ENCODE measurements at places on chromosomes 1 and 21. TPM values are rescaled to one million over a fixed set of nuclear protein-coding genes. Genes with fewer than 3 reads are reported as not detected.

Gene TRAF3IP3
- 217 TPM for total RNA-seq

Gene SIK1
- 5.8 TPM for total RNA-seq

Gene TSACC
- total RNA-seq = not detected

GRCh38 chr1:155300553-155301329 is 497 bp downstream of the PKLR start:
- no peaks in the 10 kb centered on the region for H3K4me1 ChIP-seq
- DNase-seq = no peak
- H3K36me3 ChIP-seq = no peaks in the 10 kb centered on the region
- no peak overlapping the region for H3K27ac ChIP-seq
- H3K4me3 ChIP-seq = no peak overlapping the region

DNA sequence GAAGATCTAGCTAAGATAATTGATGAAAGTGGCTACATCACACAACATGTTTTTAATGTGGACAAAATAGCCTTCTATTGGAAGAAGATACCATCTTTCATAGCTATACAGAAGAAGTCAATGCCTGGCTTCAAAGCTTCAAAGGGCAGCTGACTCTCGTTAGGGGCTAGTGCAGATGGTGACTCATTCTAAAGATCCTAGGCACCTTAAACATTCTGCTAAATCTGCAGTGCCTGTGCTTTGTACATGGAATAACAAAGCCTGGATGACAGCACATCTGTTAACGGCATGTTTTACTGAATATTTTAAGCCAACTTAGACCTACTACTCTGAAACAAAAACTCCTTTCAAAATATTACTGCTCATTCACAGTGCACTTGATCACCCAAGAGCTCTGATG is 65.6 kb upstream of the USP24 start:
- H3K27me3 ChIP-seq = peaks cover 1% of the 10 kb centered on the region
- no peak overlapping the region for H3K4me3 ChIP-seq
- H3K27ac ChIP-seq = no peak overlapping the region
- H3K36me3 ChIP-seq = no peaks in the 10 kb centered on the region

DNA sequence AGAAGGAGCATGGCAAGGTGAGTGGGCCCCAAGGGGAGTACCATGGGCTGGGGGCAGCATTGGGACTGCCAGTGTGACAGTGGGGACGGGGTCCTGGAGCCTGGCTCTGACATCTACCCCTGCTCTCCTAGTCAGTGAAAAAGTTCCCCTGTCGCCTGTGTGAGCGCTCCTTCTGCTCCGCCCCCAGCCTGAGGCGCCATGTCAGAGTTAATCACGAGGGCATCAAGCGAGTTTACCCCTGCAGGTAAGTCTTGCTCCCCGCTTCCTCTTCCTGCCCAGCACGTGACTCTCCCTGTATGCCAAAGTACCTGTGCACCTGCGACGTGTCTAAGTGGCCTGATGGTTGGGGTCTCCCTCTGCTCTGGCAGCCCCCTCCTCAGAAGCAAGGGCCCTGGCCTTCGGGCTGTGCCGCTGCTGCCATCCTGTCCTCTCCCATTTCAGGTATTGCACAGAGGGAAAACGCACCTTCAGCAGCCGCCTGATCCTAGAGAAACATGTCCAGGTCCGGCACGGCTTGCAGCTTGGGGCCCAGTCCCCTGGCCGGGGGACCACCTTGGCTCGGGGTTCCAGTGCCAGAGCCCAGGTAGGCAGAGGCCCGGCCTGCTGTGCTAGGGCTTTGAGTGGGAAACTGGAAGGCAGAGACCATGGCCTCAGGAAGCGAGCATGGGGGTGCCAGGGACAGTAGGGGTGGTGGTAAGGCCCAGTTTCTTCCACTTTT is 8.1 kb downstream of the ZNF687 start:
- no peak overlapping the region for H3K4me3 ChIP-seq
- no peaks in the 10 kb centered on the region for H3K27me3 ChIP-seq
- DNase-seq = no peak
- H3K4me1 ChIP-seq = peaks cover 3% of the 10 kb centered on the region

DNA sequence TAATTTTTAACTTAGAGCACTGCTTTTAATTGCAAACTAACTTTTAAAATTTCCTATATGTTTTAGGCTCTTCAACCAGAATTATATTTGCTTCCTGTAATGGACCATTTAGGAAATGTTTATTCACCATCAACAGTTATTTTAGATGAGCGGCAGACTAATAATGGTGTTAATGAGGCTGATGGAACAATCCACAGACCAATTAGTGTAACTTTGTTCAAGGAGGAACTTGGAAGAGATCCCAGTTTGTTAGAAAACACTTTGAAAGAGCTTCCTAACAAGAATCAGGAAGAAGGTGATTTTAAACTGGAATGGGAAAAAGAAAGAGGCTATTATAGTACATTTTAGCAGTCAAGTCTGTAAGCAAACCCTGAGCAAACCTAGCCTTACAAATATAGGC is 19.4 kb upstream of the GNG5 start:
- H3K4me3 ChIP-seq = no peak overlapping the region
- H3K36me3 ChIP-seq = no peaks in the 10 kb centered on the region
- H3K27ac ChIP-seq = no peak overlapping the region
- H3K4me1 ChIP-seq = no peaks in the 10 kb centered on the region
- H3K27me3 ChIP-seq = no peaks in the 10 kb centered on the region

- peaks cover 20% of the 10 kb centered on the region for H3K4me1 ChIP-seq
- H3K27me3 ChIP-seq = no peaks in the 10 kb centered on the region
- no peak overlapping the region for H3K4me3 ChIP-seq
- H3K36me3 ChIP-seq = peaks cover 1% of the 10 kb centered on the region
Observed at GRCh38 chr1:1327291-1327690, 2.7 kb downstream of the CPTP start.

GRCh38 chr1:152047413-152047729 is 10.6 kb upstream of the S100A11 start:
- peak overlapping the region; percentile 72 for H3K4me3 ChIP-seq
- no peaks in the 10 kb centered on the region for H3K36me3 ChIP-seq
- H3K4me1 ChIP-seq = peaks cover 29% of the 10 kb centered on the region
- H3K27me3 ChIP-seq = no peaks in the 10 kb centered on the region

- peaks cover 14% of the 10 kb centered on the region for H3K4me1 ChIP-seq
- H3K27ac ChIP-seq = no peak within 1 kb of the TSS
- peak within 1 kb of the TSS; percentile 83 for H3K4me3 ChIP-seq
- H3K27me3 ChIP-seq = peaks cover 6% of the 10 kb centered on the region
- H3K36me3 ChIP-seq = no peaks in the 10 kb centered on the region
Observed at GRCh38 chr1:33181921-33182341, at the start of gene TRIM62. Gene TRIM62, minus strand, starts transcription at chr1:33182043. Its CDS starts 611 bp downstream, at chr1:33181432.

GRCh38 chr1:175002910-175003517 is 3.3 kb downstream of the CACYBP start:
- peaks cover 52% of the 10 kb centered on the region for H3K36me3 ChIP-seq
- DNase-seq = no peak
- no peaks in the 10 kb centered on the region for H3K27me3 ChIP-seq
- peak overlapping the region; percentile 56 for H3K4me3 ChIP-seq

DNA sequence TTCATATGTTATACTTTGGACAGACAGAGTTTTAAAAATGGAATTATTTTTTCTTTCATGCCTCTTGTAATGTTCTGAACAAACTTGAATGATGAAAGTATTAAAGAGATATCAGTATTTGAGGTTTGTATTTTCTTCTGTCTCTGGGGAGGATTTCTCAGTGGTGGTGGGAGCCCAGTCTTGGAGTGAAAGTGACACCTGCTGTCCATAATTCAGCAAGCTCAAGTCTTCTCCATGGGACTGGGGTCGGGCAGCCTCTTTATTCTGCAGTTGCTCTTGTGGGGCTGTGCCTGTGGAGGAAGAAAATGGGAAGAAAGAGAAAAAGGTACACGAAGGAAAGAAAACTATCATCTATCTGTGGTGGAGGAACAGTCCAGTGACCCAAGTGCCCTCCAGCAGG is 56.1 kb downstream of the SMYD2 start:
- no peaks in the 10 kb centered on the region for H3K4me1 ChIP-seq
- no peak overlapping the region for H3K4me3 ChIP-seq
- DNase-seq = no peak
- no peak overlapping the region for H3K27ac ChIP-seq
- H3K27me3 ChIP-seq = no peaks in the 10 kb centered on the region

DNA sequence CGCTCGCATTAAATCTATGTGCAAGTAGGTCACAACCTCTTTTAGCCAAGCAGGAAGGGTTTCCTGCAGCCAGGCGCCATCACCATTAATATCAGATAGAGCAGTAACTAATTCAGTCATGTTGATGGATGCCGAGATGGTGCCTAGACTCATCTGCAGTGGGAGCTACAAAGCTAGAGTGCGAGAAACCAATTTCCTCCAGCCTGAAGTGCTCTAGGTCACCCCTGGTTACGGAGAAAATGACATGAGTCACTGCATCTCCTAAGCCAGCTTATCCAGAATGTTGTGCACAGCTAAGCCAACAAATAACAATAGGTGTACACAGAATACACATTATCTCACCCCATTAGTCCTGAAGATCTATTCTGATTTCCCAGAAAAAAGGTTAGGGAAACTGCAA is 36.0 kb downstream of the OVAAL start:
- no peak for DNase-seq
- no peak overlapping the region for H3K27ac ChIP-seq
- H3K27me3 ChIP-seq = no peaks in the 10 kb centered on the region
- H3K4me1 ChIP-seq = no peaks in the 10 kb centered on the region

GRCh38 chr1:37439349-37439995 is 34.9 kb upstream of the ZC3H12A start:
- no peak for DNase-seq
- H3K4me1 ChIP-seq = no peaks in the 10 kb centered on the region
- no peak overlapping the region for H3K4me3 ChIP-seq
- H3K36me3 ChIP-seq = no peaks in the 10 kb centered on the region

All from activated CD4-positive, alpha-beta memory T cell treated with anti-CD3 and anti-CD28 coated beads for 36 hours (primary cell).